ENCODE measurements at places on chromosomes 2 and 18.

- DNase-seq: no peak
These were observed 142.9 kb upstream of the SH3BP4 start for GRCh38 chr2:234808907-234809306.

DNA sequence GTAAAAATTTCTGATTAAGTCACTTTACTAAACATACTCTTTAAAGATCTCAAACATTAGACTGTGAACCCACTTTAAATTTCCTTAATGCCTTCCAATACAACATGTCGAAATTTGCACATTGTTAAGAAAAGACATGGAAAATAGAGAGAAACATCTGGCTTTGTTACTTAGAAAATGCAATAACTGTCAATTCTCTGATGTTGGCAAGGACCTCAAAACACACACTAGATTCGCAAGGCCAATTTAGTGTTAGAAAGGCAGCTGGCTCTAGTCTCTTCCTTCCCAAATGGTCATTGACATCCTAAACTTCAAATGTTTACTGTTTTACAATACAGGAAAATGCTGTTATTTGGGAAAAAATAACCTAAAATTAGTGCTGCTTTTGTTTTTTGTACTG is 110.6 kb downstream of the UPP2 start:
- no peak for DNase-seq

GRCh38 chr2:15758848-15759247 is 167.2 kb downstream of the DDX1 start:
- no peak for DNase-seq

DNA sequence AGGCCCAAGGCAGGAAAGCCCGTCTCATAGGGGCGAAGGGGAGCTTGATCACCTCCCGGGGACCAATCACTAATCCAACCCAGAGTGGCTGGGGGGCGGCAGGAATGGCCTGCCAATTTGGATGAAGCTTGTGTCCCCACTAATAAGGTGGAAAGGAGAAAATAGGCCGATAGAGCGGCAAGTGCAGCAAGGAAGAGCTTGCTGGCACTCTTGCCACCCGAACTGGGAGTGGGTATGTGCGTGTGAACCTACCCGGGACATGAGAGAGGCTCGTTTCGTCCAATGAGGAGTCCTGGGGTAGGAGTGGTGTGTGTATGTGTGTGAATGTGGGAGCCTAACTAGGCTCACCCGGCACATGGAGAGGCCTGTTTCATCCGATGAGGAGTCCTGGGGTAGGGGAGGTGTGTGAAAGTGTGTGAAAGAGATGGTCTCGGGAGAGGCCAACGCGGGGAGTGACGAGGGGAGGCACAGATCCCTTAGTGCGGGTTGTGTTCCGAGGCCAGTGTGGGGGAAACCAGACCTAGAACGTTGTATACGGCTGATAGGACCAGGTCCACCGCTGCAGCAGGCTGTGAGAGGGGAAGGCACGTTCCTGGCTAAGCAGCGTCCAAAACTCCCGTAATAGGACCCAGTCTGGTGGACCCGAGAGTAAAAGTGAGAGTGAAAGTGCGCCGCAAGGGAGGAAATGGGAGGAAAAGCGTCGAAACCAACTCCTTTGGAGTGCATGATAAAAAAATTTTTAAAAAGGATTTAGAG is 47.1 kb upstream of the SELENOI start:
- no peak for DNase-seq

GRCh38 chr2:210250622-210251021 is 25.4 kb upstream of the ACADL start:
- no peak for DNase-seq

DNA sequence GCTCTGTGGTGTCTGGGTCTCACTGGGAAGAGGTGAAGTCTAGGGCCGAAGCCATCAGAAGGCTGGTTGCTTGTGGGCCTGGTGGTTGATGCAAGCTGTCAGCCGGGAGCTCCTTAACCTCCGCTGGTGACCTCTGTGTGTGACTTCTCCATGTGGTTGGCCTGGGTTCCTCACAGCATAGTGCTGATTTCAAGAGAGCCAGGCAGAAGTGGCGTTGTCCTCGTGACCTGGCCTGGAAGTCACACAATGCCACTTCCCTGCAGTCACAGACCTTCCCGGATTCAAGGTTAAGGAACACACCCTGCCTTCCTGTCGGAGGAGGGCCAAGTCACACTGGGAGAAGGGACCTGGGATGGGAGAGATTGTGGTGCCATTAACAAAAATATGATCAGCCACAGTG is 303.7 kb upstream of the HS6ST1 start:
- DNase-seq: no peak
